ENCODE measurements at places on chromosomes 2 and 18.

- DNase-seq = no peak
These were observed 186.4 kb downstream of the VAPA start for GRCh38 chr18:10100196-10100595.

DNA sequence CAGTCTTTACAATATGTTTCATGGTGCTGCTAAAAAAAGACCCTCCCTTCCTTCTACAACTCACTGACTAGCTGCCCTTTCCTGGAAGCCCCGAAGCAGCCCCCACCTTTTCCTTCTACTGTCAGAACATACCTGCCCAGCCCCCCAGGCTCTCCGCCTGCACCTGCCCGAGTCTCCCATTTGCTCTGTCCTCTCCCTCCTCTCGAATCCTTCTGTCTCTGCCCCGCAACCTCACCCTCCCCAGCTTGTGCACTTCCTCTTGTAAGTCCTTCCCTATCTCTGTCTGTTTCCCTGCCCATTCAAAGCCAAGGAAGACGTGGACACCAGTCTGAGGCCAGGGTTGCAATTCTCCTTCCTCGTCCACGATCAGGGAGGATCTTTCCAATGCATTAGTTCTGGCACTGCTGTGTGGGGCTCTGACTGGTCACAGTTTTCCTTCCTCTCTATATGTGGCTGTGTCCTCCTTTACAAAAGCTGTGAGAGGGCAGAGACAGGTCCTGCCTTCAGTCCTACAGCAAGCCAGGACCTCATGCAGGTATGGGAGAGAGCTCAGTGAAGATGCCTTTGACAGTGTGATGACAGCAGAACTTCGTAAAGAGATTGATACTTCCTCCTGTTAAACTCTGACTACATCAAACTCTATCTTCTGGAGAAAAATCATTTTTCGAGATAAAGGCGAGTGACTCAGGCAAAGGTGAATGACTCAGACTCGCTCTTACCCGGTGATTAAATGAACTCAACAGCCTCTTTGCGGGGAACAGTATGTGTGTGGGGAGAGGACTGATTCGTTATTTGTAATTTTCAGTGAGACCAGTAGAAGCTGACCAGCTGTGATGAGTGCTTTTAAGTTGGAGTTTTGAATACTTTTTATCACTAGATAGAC is 14.2 kb downstream of the TNFRSF11A start:
- no peak for DNase-seq

- DNase-seq = no peak
These were observed 57.5 kb downstream of the ZRANB3 start for GRCh38 chr2:135473567-135473966.

DNA sequence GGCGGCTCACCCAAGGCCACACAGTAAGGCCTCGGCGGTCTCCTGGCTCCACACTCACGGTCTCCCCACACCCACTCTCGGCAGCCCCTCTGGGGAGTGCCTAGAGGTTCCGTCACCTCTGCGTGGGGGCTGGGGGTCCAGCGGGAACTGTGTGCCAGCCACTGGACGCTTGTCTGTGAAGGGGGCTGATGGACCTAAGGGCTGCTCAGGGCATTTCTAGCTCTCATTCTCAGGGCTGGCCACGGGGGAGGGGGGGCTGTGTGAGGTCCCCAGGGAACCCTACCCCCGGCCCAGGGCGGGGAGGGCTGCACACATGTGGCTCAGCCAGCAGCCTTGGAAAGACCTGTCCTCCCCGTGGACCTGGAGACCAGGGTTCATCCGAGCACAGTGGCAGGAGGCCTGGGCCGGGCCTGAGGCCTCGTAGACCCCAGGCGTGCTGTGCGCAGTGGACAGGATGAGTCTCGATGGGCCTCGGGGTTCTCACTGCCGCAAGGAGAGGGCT is 27.1 kb upstream of the ODC1 start:
- no peak for DNase-seq

DNA sequence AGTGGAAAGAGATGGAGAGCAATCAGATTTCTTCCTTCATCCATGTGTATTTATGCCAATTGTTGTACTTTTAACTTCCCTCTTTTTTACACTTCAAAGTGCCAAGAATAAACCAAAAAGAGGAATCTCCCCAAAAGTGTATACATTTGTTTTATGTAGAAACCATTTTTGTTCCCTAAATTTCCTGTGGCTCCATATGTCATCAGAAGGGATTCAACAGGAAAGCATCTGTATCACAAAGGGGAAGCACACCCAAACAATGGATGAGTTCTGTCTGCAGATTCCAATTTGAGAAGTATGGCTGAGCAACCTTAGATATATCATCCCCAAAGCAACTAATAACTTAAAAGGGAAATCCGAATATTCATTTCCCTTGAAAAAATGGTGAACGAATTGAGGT is 275.0 kb downstream of the MREG start:
- no peak for DNase-seq

- DNase-seq = no peak
These were observed 26.2 kb upstream of the LRRTM1 start for GRCh38 chr2:80330527-80331450.

DNA sequence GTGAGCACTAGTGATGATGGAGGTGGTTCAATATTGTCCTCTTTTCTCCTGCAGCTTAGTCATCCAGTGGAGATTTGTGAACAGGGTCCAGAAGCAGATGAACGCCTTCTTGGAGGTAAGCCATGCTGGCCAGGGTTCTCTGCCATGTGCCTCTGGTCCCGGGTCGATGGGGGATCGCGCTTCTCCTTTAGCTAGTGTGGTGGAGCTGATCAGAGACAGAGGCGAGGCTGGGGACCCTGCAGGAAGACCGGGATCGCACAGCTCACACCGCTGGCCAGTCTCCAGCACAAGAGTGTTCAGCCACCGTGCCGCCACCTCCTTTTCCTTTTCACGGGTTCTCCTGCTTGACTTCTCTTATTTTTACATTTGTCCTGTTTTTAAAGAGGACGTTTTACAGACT is 243.4 kb downstream of the ALPK2 start:
- no peak for DNase-seq

DNA sequence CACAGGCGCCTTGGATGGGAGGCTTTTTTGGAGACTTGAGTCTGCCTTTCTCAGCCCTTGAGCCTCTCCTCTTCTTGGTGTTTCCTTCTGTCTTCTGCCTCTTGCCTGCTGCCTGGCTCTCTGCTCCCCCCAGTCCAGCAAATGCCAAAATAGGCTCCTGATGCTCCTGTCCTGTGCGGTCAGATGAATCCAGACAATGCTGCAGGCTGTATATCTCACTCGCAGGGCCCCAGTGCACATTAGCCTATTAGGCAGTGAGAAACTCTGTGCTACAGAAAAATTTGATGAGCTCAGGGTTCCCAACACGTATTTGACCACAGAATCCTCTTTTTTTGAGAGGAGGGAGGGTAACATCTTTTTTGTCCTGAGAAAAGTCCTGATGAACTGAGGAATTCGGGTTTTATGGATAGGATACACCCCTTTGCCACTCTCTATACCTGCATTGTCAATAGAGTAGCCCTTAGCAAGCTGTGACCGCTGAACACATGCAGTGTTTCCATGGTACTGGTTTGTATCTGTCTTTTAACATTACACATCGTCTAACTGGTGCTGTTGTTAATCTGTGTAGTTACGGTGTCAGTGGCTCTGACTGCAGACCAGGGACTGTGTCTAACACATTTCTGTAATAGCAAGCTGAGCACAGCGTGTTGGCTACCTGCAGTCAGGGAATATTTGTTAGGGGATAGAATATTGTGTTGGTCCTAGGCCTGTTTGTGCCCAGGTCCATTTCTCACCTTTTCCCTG is 50.8 kb downstream of the FAM228A start:
- no peak for DNase-seq

- DNase-seq = no peak
These were observed 29.3 kb downstream of the ZC3H15 start for GRCh38 chr2:186515376-186515775.

DNA sequence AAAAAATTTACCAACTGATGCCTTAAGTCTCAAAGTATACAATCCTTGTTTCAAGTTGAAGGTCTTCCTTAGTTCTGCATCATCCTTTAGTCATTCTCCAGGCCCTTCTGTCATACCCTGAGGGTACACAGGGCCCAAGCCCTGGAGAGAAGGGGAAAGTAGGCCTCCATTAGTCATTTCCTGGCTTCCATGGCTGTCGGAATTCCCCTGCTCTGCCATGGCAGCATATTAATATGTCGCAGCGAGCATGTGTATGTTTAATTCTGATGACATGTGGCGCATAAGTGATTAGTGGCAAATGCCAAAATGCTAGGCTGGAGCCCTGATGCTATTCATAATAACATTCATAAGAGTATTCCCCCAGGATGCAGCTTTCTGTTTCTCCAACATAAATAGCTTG is 22.1 kb downstream of the GPR39 start:
- DNase-seq = no peak

DNA sequence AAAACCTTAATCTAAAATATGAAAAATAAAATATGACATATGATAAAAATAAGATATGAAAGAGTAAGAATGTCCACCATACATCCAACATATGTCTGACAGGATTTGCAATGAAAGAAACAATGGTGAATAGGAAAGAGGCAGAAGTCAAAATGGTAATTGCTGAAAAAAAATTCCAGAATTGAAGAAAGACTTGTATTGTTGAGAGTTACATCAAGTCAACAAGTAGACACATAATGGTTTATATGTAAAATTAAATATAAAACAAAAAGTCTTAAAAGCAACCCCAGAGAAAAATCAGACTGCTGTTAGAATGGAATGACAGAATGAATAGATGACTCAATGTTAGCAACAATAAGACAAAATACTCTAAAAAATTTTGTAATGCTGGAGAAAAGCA is 255.1 kb downstream of the DOK6 start:
- DNase-seq = no peak

- no peak for DNase-seq
These were observed 36.1 kb upstream of the TXNDC2 start for GRCh38 chr18:9849407-9850283.

DNA sequence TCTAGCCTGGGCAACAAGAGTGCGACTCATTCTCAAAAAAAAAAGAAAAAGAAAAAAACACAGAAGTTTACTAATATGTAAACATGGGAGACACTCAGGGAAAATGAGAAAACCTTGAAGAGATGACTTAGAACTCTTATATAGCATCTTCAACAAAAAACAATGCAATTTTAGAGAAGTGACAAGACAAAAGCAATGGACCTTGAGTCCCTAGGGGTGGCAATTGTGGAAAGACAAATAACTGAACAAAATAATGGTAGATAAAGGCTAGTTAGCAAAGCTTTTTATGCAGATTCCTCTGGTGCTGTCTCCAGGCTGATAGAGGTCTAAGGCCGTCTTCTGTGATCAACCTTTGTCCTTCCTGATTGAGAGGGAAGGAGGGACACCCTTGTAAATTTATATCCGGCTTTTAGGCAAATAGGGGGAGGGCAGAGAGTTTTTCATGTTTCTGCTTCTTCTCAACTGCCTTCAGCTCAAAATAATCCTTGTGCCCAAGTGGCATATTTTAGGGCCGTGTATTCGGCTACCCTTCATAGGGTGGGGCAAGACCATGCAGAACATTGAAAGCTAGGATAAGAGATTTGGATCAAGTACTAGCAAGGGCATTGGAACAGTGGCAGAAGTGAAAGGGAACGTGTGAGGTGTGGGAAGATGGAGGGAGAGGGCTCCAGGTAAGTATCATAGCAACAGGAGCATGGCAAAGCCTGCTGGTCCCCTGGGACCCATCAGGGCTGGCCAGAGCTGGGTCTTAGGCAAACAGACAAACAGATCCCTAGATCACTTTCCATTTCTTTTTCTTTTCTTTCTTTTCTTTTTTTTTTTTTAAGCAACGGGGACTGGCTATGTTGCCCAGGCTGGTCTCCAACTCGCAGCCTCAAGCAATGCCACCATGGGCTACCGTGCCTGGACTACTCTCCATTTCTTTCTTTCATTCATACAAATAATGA is 116.2 kb upstream of the STPG4 start:
- DNase-seq = no peak

DNA sequence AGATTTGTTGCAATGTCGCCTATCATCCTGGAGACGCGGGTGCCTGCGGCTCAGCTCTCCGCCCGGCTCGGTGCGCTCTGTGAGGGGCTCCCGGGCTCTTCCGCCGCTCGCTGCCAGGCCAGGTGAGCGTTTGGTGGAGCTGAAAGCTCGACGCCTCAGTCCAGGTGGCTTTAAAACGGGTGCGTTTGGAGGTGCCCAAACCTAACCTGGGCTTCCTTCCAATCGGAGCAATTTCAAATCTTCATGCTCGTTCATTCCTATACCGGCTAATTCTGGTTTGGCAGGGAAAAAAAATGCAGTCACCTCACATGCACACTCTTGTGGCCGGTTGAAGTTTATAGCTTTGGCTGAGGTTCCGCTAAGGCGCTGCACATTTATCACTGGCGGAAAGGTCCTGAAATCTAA is at the start of gene SLC16A14:
TSS of gene SLC16A14 (minus strand) at position 274 of the 405 bp plus-strand sequence. CDS start 9,572 bp downstream, outside the sequence.
- DNase-seq = peak; percentile 19
